ENCODE measurements at places on chromosomes 5 and 9. TPM values are rescaled to one million over a fixed set of nuclear protein-coding genes. Genes with fewer than 3 reads are reported as not detected.

The C9orf153 gene
- total RNA-seq: not detected

The CDK5RAP2 gene
- total RNA-seq: 35.1 TPM

The LCN10 gene
- 0.12 TPM for total RNA-seq

The UGT3A2 gene
- total RNA-seq: not detected

The RNF208 gene
- total RNA-seq: 7.1 TPM

The GPR151 gene
- total RNA-seq: not detected

The NRG2 gene
- total RNA-seq: 0.89 TPM

The CER1 gene
- total RNA-seq: not detected

The PRDM9 gene
- not detected for total RNA-seq

The NOXA1 gene
- total RNA-seq: 27.2 TPM

The PCDHA12 gene
- total RNA-seq: not detected

The RACK1 gene
- total RNA-seq: 1,078 TPM

The MED7 gene
- total RNA-seq: 14.4 TPM

The ZNF608 gene
- total RNA-seq: 27.2 TPM

The ARL14EPL gene
- not detected for total RNA-seq

The PRSS3 gene
- total RNA-seq: 174 TPM

The NME5 gene
- total RNA-seq: 1.6 TPM

The ELOVL7 gene
- total RNA-seq: 33.7 TPM

The PIP5KL1 gene
- 1.1 TPM for total RNA-seq

The PAPPA gene
- 2.5 TPM for total RNA-seq

The LIX1 gene
- not detected for total RNA-seq

The PCDHGA12 gene
- 3.0 TPM for total RNA-seq

The LHX6 gene
- total RNA-seq: 2.0 TPM
